ENCODE measurements at places on chromosomes 3 and 15.

DNA sequence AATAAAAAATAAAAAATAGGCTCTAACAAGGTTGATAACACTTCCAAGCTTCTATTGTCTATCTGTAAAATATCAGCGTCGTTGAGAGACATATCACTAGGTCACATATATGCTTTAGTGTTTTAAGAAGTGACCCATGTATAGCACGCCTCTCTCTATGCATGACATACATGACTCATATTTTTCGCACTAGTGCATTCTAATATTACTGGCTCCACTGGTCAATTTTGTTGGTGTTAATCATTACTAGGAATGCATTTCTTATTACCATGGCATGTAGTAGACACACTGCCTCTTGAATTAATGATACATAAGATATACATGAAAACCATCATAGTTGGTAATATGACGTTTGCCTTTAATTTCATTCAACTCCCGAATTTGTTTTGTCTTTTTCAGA lies 203.1 kb downstream of the CHL1 start:
- no peak for DNase-seq

DNA sequence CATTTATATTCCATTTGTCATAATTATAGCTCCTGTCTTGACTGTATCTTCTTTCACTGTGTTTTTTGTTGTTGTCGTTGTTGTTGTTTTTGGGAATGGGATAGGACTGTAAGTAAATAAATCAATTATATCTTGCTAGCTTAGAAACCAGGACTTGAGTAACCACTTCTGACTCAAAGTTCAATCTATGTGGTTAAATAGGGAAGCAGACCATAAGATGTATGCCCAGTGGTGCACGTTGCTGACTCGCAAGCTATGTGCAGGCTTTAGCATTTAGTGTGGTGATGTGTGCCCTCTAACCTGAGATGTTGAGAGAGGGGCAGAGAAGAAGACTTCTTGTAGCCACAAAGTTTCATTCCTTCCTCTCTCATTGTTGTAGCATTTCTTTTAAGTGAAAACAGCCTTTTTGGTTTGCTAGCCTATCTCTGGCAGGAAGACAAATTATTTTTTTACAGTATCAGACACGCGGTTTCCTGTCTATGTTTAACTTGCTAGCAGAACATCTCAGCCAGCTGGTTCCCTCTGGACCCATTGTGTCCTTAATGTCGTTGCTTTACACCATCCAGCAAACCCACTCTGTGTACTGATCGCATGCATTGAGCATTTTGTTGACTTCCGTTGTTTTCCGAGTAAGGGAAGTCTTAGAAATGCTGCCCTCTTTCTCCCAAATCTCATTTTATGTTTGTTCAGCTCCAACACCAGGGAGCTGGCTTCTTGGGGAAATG lies 52.1 kb downstream of the TGFBR2 start:
- DNase-seq, result no peak

GRCh38 chr3:59250600-59250999 lies 200.8 kb upstream of the CFAP20DC start:
- no peak for DNase-seq

- no peak for DNase-seq
Observed at GRCh38 chr3:181710345-181711291, 1.1 kb upstream of the SOX2 start.

GRCh38 chr3:194203482-194204041 lies 67.6 kb downstream of the HES1 start:
- DNase-seq, result no peak

GRCh38 chr3:188352196-188352927 lies 198.4 kb downstream of the LPP start:
- no peak for DNase-seq

GRCh38 chr3:99633887-99634558 lies 4.4 kb upstream of the COL8A1 start:
- no peak for DNase-seq

DNA sequence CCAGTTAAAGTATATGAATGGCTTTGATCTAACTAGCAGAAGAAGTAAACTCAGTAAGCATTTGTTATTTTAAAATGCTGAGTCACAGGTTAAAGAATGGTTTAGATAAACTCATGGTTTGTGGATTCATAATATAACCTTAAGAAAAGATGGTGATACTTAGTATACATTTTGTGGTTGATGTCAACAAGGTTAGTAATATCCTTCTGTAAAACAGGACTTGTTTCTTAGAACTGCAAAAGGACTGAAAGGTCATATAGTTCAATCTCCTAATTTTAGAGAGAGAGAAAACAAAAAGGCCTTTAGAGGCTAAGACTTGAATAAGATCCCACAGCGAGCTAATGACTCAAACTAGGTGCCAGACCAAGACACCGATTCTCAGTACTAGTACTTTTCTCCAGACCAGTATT lies 50.0 kb downstream of the STRIT1 start:
- DNase-seq, result no peak

DNA sequence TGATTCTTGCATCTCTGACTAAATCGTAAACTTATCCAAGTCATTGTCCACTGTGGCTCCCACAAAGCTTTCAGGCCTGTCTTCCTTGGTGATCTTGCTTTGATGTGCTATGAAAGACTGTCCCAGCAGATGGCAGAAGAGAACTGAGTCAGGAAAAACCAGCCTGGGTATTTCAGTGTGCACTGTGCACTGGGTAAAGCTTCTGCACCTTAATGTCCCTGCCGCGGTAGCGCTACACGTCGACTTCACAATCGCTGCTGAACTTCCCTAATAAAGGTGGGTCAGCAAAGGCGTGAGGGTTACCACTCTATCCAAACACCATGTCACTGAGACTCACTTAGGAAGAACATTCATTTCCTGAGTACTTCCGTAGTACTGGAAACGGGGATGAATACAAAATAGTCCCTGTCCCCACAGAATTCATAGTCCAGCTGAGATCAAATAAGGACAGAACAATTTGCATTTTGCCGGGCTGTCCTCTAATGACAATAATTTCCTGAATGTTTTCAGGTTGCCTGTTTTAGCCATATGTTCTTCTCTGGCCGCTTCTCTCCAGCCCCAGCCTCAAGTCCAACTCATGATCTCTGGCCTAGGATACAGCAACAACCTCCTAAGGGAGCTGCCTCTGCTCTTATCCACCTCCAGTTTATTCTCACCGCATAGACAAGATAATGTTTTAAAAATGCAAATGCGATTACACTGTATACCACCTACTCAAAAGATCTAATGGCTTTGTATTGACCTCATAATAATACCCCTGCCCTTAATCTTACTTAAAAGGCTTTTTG lies 83.6 kb upstream of the AKAP13 start:
- DNase-seq, result peak; percentile 69

GRCh38 chr3:72810659-72811434 lies 37.4 kb downstream of the SHQ1 start:
- DNase-seq, result no peak

DNA sequence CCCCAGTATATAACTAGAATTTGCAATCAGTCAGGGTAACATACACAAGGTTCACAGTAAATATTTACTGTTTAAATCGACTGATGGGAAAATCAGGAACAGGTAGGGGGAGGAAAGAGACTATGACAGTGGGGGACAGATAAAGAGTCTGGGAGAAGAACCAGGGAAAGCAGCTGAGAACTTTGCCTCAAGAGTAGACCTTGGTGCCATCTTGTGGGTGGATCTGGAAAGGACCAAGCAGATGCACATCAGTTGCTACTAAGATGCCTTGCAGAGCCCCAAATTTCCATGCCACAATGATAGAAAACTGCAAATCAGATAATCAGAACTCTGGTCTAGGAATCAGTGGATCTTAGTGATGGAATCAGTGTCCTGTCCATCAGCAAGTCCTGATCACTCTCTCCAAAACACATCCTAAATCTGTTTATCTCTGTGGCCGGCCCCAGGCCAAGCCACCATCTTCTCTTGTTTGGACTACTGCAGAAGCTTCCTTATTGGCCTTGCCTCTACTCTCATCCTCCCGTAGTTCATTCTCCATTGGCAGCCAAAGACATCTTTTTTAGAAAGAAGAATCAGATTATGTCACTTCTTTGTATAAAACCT lies 62.7 kb downstream of the PDE8A start:
- peak; percentile 84 for DNase-seq

- no peak for DNase-seq
Observed at GRCh38 chr3:130786306-130786705, 39.7 kb upstream of the PIK3R4 start.

DNA sequence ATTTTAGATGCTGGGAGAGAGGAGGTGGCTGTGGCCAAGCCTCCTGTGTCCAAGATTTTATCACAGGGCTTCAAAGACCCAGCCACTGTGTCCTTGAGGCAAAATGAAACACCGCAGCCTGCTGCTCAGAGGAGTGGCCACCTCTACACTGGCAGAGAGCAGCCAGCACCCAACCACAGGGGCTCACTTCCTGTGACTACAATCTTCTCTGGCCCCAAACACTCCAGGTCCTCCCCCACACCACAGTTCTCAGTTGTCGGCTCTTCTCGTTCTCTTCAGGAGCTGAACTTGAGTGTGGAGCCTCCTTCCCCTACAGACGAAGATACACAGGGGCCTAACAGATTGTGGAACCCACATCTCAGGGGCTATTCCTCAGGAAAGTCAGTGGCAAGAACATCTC lies 45.6 kb downstream of the CDAN1 start:
- no peak for DNase-seq

GRCh38 chr15:38297623-38298388 lies 45.2 kb downstream of the SPRED1 start:
- DNase-seq, result no peak

- no peak for DNase-seq
Observed at GRCh38 chr3:61975936-61976335, 397.4 kb downstream of the FEZF2 start.

DNA sequence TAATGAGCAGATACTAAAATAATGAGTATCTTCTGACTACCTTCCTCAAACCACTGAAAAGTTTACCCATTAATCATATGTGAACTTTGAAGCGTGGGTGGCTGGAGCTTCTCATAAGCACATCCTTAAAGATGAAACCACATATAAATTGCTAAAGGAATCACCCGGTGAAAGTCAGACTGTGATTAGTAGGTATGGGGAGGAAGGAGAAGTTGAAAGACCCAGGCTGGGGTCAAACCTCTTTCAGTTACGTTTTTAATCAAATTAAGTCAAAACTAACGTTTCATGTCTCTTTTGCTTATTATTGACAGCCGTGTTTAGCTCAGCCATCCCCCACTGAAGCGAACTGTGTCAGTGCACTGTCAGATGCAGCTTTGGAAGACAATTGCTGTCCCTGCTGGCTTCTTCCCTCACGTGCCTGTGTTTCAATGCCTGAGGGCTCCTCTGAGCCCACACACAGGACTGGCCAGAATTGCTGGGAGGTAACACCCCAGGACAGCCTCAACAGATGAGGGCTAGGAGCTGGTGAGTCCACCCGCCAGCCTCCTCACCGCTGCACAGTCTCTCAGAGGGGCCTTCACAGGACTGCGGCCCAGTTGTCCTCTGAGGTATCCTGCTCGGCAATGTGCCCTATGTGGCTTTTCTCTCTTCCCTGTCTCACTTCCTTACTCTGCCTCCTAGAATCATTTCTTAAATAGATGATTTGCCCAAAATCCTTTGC lies 29.3 kb upstream of the SH3BP5 start:
- peak; percentile 16 for DNase-seq

DNA sequence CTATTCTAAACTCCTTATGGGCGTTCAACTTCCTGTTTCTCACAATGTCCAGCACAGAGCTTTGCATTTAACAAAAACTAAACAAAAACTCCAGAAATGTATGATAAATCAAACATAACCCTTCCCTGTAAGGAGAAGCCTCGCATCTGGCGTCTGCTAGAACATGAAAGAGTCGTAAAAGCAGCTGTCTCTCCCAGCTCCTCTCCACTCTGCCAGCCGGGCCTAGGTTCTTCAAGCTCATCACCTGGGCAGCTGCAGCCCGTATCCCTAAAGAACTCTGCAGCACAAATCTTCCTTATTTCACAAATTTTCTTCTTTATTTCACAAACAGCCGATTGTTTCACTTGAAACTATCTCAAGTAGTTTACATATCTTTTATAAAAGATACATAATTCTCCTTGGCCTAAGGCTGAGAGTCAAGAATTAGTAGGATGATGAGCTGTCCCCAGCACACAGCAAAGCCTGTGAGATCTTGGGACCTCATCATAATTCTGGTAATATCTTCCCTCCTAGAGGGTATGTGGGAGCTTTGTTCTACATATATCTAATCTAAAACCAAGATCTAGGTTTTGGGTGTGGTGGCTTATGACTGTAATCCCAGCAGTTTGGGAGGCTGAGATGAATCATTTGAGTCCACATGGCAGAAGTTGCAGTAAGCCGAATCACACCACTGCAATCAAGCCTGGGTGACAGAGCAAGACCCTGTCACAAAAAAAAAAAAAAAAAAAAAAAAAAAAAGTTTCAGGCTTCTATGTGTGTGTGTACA lies 35.3 kb downstream of the ANXA2 start:
- no peak for DNase-seq

GRCh38 chr3:23221136-23221535 lies 18.0 kb downstream of the UBE2E2 start:
- no peak for DNase-seq

GRCh38 chr15:69346112-69346511 lies 47.4 kb downstream of the PAQR5 start:
- DNase-seq, result no peak

DNA sequence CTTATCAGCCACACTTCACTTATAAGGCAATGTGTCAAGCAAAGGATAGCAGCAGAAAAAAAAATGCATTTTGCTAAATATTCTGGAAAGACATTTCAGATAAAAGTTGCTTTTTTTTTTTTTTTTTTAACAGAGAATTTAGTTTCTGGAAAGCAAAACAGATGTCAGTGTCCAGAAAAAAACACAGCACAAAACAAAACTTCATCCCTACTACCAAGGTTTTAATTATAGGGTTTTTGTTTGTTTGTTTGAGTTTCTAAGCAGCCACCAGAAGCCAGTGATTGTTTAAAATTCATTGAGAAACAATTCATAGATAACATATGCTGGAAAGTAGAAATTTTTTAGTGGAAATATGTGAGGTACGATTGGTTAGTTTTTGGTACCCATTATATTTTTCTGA lies 1202.7 kb downstream of the OTOL1 start:
- peak; percentile 11 for DNase-seq

DNA sequence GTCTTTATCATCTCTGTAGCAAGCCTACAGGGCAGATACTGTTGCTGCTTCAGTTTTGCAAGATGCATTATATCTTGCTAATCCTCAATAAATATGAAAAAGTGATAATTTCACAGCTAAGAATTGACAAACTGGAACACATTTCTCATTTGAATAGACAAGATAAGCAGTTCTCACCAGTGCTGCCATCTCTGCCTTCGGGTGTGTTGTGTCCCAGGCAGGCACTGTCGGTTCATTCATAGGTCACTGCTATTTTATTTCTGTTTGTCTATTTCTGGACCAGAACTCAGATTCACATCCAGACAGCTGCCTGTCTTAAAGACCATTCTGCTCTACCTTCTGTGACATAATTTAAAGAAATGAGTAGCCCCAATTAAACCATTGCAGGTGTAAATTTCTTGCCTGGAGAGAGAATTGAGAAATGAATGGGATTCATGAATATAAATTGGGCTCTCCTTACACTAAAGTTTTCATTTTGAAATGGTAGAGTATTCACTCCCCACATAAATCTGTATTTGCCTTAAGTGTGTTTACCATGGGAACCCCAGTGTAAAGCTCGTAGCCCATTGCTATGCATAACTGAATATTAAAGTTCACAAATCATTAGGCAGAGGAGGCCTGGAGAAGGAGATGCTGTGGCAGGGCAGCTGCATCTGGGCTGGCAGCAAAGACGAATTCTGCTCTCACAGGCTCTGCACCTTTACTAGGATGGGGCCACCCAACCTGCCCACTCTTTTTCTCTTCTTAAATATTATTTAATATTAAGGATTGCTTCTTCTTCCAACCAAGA lies 149.9 kb downstream of the ARPP21 start:
- DNase-seq, result no peak

Data from stomach (tissue), 19 donors.